ENCODE measurements at places on chromosomes 7 and 10.

- DNase-seq, result no peak
Observed at GRCh38 chr10:32887481-32887880, 70.5 kb downstream of the ITGB1 start.

DNA sequence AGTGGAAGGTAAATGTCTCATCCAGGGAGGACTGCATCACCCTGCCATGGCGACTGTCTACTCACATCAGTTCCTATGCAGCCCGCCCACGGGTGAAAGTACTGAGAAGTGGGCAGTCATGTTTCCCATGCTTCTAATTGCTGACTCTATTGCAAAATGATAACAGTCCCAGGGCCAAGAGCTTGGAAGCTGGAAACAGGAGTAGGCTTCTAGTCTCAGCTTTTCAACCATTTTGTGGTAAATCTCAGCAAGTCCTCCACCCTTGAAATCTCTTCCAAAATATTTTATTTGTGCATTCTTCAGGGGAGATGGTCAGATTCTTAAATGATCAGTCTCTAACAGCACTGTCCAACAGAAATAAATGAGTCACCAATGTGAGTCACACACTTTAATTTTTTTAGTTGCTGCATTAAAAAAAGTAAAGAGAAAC is 48.1 kb upstream of the TARP start:
- no peak for DNase-seq

DNA sequence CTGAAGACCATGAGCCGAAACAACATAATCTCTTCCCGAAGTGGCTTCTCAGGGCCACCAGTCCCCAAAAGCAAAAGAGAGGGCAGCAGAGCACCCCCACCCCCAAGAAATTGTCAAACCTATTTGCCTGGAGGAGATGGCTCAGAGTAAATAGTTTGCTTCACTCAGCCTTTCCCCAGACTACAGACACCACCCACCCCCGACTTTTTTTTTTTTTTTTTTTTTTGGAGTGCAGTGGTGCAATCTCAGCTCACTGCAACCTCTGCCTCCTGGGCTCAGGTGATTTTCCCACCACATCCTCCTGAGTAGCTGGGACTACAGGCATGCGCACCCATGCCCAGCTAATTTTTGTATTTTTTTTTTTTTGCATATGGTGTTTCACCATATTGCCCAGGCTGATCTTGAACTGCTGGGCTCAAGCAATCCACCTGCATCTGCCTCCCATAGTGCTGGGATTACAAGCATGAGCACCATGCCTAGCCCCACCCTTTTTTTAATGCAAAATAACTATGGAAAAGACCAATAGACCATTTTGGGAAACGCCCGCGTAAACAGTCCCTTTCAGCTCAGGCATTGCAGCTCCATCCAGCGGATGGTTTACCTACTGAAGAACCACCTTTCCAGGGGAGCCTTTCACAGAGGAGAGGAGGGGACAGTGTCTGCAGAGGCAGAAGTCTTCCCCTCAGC is 9.7 kb downstream of the ZMIZ1 start:
- DNase-seq, result no peak

- no peak for DNase-seq
Observed at GRCh38 chr10:12081470-12081869, 12.7 kb downstream of the DHTKD1 start.

DNA sequence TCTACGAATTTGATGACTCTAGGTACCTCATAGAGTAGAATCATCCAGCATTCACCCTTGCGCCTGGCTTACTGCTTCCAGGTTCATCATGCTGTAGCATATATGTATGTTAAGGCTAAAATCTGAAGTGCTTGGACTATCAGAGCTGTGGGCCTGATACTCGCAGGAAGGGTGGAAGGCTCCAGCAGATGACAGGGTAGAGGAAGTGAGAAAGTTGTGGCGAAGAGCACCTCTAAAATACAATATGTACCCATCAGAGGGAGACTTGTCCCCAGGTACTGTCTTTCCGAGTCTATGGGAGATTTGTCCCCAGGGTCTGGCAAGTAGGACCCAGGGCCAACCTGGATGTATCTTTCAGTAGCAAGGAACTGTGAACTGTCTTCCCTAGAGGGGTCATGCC is 48.1 kb upstream of the PLEKHA1 start:
- no peak for DNase-seq

DNA sequence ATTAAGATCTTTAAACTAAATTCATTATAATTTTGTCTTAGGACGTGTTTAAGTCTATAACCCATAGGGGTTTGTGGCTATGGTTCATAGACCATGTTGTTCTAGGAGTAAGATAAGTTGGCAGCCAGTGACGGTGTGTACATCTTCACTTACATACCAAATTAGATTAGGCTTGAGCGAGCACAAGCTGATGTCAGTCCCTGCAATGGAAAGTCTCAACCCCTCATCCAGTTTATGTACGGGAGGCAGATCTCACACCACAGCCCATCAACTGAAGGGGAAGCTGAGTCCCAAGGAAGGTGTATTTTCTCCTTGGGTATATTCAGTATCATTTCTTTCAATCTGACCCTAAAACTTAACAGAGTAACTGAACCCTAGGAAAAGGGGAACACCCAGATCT is 5.1 kb upstream of the SMC3 start:
- DNase-seq, result no peak

DNA sequence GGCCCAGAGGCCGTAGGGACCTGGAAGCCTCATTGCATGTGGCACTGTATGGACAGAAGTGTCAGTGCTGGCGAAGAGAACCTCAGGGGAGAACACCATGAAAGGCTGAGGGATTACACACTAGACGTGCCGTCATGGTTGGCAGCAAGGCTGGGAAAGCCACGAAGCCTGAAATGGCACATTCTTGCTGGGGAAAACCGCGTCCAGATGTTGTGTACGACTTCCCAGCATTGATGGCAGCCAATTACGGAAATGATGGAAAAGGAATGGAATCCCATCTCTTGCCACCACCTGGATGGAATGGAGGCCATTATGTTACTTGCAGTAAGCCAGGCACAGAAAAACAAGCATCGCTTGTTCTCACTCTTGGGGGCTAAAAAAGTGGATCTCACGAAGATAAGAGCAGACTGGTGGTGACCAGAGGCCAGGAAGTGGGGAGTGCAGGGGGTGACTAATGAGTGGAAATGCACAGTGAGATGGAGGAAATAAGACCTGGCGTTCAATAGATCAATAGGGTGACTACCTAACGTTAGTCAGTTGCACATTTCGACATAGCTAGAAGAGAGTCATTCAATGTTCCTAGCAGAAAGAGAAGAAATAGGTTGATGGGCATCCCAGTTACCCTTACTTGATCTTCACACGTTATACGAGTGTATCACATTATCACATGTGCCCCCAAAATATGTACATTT is 14.6 kb upstream of the PWWP2B start:
- no peak for DNase-seq

- no peak for DNase-seq
Observed at GRCh38 chr7:44811093-44811492, 14.6 kb downstream of the PPIA start.

GRCh38 chr7:68121655-68122054 is 1125.0 kb downstream of the TYW1 start:
- no peak for DNase-seq

DNA sequence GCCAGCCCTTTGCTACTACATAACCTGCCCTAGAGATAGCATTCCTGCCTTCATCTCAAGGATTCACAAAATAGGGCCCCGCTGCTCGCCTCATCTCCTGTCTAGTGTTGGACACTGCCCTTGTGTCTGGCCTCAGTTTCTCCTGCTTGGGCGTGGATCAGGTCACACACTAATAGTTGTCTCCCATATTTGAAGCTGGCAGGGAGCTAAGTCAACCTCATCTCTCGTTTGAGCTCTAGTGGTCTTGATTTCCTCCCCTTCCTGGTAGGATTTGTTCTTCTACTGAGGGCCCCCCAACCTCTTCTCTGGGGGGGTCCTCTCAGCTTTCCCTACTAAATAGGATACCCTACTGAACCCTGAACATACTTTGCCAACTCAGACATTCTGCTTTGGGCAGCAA is 42.2 kb downstream of the ADCYAP1R1 start:
- no peak for DNase-seq

- DNase-seq, result no peak
Observed at GRCh38 chr10:79274279-79275104, 72.8 kb upstream of the PPIF start.

DNA sequence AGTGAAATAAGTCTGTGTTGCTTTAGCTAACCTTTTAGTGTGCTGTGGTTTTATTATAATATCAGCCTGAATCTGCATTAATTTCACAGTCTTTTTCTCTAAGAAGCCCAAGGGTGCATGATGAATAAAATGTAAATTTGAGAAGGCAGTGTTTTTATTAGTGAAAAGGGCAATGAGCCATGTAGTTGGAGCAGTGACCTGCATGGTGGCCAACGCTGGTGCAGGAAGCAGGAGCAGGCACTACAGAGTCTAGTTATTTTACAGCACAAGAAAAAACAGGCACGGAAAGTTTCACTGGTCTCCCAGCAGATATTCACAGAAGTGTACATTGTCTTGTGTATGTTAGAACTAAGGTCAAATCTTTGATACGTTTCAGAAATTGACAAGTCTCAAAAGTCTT is 247.8 kb downstream of the CELF2 start:
- DNase-seq, result no peak

GRCh38 chr7:135925210-135925609 is 51.9 kb downstream of the MTPN start:
- DNase-seq, result no peak

DNA sequence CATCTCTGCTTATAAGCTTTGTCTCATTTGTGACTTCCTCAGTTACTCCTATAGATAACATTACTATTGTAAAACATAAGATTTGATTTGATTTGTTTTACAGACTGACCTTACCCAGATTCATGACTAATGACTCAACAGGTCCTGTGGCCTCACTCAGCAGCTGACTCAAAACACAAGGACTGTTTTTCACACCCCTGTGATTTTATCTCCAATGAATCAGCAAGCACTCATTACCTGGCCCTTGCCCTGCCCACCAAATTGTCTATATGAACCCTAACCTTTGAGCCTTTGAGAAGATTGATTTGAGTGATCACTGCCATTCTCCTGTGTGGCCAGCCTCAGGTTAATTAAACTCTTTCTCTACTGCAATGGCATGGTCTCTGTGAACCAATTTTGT is 1064.6 kb upstream of the LRRTM3 start:
- no peak for DNase-seq

- DNase-seq, result no peak
Observed at GRCh38 chr10:92880233-92880861, 32.0 kb downstream of the EXOC6 start.

DNA sequence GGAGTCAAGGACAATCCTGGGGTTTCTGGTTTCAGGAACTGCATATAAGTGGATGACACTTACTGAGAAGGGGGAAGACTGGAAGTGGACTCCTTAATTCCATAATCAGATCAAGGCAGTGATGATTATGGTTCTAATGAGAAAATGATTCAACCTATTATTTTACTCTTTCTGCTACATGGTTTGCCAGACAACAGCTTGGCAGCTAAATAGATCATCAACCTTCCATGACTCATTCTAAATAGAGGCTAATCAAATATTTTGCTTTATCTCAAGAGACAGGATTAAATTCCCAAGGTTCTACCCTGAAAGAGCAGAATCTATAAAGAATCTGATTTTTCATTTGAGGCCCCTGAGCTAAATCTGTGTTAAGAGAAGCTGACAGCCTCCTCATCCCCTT is 46.3 kb downstream of the CNNM1 start:
- no peak for DNase-seq

DNA sequence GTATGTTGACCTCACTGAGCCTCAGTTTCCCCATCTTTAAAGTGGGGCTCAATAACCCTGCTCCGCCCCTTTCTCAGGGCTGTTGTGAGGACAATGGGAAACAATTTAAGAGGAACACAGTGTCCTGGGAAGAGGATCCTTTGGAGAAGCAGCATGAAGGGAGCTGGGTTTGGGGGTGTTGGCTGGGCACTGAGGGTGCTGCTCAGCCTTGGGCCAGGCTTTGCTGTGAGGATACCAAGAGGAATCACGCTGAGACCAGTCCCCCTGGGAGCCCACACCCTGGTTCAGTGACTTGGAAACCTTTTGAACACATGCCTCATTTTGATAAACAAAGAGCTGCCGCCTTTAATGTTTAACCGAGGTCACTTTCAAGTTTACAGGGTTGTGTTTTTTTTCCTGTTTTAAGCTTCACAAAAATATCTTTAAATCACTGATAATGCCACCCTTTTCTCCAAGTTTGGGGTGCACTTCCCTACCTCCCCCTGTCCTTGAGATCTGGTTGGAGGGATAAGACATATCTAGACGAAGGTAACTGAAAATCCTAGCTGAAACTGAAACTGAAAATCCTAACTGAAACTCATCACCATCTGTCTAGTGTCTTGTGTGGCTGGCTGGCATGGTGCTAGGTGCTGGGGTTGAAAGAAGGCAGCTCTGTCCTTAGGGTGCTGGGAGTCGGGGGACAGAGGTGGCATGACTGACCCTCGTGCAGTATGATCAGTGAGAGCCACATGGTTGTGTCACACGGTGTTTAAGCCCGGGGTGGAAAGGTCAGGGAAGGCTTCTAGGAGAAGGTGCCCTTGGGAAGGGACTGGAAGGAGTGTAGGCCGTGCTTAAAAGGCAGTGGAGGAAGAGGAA is 27.7 kb downstream of the ZNF775 start:
- no peak for DNase-seq

- DNase-seq, result no peak
Observed at GRCh38 chr7:131109011-131109758, 218.5 kb upstream of the MKLN1 start.

GRCh38 chr10:127376071-127376470 is 173.0 kb upstream of the NPS start:
- no peak for DNase-seq

Measured in hematopoietic multipotent progenitor cell (in vitro differentiated cells).